ENCODE measurements at places on chromosomes 1 and 21.

- no peak for DNase-seq
These were observed 2.0 kb downstream of the EFHD2 start for GRCh38 chr1:15411593-15412137.

- DNase-seq = peak; percentile 88
These were observed 323.3 kb downstream of the RPS6KC1 start for GRCh38 chr1:213374369-213374768.

GRCh38 chr1:22641906-22642636 is 1.4 kb upstream of the C1QC start:
- DNase-seq = peak; percentile 95

GRCh38 chr1:58765441-58765840 is 18.4 kb downstream of the JUN start:
- no peak for DNase-seq

GRCh38 chr1:245133995-245134715 is 20.6 kb upstream of the KIF26B start:
- peak; percentile 43 for DNase-seq

GRCh38 chr1:192158181-192158580 is at the start of gene RGS18:
Gene RGS18, plus strand, starts transcription at chr1:192158462. Its CDS starts 176 bp downstream, at chr1:192158638.
- no peak for DNase-seq

DNA sequence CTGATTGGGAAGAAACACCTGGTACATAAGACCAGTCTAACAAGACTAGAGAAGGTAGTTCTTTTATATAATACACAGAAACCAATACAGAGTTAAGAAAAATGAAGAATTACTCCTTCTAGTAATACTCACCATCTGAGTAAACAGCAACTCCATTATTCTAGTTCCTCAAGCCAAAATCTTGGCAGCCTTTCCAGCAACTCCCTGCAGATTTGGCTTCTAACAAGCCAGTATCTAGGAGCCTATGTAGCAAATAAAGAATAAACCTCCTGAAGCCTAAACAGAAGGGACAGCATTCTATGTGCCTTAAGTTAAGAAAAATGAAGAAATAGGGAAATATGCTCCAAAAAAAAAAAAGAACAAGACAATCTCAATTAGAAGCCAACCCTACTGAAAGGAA is 24.5 kb downstream of the ERO1B start:
- no peak for DNase-seq

DNA sequence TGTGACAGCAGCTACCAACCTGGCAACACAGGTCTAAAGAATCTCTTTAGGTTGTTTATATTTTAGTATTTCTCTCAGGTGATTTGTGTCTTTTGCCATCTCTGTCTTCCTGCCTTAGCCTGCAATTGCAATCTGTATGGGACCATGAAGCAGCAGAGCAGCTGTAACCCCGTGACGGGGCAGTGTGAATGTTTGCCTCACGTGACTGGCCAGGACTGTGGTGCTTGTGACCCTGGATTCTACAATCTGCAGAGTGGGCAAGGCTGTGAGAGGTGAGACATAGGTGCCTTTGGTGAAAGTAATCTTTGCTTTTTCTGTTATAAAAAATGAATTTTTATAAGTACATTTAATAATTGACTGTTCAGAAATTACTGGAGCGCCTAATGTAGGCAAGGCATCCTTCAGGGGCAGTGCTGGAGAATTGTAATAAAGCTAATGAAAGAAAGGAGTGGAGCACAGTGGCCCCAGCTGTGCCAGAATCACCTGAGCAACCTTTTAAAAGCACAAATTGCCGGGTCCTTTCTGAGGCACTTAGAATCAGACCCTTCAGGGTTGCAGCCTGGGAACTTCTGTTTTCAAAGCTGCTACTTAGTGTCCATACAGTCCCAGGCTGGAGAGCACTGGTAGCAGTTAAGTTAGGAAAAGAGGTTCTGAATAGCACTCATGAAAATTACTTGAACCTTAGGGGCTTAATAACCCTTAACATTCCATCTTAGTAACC is 60.6 kb upstream of the LAMC2 start:
- no peak for DNase-seq

DNA sequence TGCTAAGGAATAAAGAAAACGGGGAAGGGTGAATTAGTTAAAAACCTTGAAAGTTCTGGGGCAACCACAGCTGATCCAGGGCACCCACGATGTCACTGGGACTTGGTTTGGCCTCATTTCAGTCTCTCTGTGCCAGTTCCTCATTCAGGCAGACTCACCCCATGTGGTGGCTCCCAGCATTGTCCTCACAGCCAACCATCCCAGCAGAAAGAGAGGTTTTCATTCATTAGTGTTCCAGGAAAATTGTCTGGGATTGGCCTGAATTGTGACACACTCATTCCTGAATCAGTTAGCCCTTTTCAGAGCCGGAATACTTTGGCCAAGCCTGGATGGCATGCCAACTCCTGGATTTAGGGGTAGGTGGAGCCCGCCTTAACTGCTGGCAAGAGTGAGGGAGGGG is 367.7 kb downstream of the PRDM2 start:
- DNase-seq = no peak

DNA sequence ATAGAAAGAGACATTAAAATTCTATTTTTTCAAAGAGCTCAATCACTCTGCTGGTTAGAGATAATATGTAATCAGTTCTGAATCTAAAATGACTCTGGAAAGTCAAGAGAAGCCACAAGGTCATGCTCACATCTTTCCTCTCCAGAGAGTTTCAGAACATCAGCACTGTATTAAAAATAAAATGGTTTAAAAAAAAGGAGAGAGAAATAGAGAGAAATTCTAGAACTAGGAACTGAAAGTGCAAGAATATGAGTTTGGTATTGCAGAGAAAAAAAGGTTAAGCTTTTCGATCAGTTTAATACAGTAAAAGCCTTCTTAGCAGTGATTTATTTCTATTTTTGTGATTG is 44.0 kb upstream of the DIPK1A start:
- DNase-seq = no peak

- no peak for DNase-seq
These were observed 84.7 kb upstream of the CLDN14 start for GRCh38 chr21:36564647-36565046.

GRCh38 chr1:27416387-27417111 is 24.1 kb downstream of the GPR3 start:
- no peak for DNase-seq

DNA sequence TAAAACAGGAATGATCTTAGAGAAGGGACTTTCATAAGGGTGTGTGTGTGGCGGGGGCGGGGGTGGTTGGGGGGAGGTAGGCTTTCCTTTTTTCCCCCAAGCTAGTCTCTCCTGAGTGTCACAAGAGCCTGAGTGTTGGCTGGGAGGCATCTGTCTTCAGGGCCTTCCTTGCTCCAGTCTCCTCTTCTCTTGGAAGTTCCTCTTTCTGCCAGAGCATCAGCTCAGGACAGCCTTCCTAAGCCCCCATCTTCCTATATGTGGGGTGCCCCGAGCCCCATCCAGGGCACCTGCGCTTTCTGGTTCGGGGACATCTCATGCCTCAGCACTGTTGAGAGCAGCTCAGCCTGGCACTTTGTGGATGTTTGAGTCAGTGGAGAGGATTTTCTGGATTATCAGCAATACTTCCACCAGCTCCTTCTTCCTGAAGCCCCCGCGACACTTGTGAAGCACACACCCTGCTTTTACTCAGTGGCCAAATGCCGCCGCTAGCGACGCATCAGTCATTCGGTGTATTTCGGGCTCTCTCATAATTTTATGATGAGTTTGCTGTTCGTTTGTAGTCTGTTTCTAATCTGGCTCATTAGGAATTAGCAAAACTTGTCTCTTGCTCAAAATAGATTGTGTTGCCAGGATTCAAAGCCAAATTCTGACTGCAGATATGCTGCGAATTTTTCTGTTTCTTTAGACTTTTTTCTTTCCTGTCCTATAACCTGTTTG is 61.7 kb downstream of the GALNT2 start:
- DNase-seq = no peak

GRCh38 chr1:95118067-95118499 is 928 bp downstream of the TLCD4 start:
- DNase-seq = no peak

DNA sequence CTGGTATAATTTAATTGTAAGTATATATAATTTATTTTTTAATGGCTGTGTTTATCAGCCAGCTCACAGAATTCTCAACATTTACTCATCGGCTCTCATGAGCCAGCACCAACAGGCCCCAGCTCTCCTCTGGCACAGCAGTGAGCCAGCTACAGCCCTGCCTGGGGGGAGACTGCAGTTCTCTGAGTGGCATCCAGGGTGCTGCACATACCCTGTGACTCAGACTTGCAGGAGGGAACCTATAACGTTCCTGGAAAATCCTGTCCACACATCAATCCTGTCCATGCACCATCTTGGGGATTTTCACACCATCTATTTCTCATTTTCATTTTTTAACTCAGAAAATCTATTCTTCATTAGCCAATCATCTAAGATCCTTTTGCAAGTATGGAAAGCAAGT is 36.5 kb downstream of the FHAD1 start:
- DNase-seq = no peak

GRCh38 chr21:44867999-44868700 is 5.3 kb downstream of the PTTG1IP start:
- DNase-seq = peak; percentile 52

DNA sequence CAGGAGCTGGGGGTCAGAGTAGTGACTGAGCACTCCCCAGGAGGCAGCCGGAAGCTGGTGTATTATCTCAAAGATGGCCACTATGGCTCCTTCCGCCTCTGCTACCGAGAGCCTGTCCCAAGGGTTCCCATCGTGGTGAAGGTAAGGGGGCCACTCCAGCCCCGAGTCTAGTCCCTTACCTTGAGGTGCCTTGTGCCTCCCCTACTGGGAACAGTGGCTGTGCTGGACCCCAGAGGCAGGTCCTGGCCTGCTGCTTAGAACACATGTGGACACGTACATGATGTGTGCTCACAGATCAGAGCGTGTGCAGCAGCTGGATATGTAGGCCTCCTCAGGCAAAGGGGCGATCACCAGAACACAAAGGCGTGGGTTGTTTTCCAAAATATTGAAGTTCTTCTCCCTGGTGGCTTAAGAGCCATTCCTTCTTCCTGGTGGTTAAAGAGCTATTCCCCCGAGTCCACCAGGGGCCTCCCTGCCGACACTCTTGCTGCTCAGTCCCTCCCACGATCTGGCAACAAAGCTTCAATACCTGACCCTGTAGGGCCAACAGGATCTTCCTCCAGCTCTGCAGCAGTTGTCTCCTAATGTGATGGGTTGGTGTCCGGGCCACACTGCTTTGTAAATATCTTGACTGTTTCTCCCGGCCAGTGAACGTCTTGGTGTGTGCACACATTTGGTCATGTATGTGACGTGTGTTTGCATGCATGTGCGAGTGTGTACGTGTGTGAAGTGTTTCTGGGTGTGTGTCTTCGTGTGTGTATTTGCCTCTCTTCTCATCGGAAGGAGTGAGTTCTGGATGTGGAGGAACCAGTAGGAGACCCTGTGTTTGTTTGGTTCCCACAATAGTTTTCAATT is 68.4 kb upstream of the TINAGL1 start:
- DNase-seq = no peak

DNA sequence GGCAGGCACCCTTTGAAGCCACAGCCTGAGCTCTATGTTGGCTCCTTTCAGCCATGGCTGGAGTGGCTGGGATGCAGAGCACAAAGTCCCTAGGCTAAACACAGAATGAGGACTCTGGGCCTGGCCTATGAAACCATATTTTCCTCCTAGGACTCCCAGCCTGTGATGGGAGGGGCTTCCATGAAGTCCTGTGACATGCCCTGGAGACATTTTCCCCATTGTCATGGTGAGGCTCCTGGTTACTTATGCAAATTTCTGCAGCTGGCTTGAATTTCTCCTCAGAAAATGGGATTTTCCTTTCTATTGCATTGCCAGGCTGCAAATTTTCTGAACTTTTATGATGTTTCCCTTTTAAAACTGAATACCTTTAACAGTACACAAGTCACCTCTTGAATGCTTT is 61.3 kb downstream of the VCAM1 start:
- no peak for DNase-seq

DNA sequence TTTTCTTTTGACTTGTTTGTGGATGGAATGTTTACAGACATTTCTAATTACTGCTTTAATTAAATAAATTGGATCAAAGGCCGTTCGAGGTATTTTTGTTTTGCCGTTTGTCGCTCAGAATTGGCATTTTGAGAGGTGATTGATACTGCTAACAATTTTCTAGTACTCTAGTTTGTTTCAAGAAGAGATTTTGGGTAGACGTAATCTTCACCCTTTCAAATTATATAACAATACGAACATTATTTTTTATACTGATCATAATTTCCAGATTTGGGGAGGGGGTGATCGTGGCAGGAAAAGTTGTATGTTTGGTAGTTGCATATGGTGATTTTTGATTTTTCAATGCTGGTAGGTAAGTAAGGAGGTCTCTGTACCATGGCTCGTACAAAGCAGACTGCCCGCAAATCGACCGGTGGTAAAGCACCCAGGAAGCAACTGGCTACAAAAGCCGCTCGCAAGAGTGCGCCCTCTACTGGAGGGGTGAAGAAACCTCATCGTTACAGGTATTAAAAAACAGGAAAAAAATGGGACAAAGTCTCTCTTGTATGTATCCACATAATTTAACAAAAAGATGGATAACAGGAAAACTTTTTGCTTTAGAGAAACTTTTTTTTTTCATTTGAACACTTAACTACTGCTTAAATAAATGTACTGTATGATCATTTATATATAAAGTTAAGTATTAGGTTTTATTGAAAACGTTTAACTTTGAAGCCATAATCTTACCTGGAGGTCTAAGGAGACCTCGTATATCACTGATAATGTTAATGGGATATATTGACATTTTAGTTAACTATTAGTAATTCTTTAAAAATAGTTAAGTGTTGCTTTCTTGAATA is 1.7 kb downstream of the H3-3A start:
- no peak for DNase-seq

DNA sequence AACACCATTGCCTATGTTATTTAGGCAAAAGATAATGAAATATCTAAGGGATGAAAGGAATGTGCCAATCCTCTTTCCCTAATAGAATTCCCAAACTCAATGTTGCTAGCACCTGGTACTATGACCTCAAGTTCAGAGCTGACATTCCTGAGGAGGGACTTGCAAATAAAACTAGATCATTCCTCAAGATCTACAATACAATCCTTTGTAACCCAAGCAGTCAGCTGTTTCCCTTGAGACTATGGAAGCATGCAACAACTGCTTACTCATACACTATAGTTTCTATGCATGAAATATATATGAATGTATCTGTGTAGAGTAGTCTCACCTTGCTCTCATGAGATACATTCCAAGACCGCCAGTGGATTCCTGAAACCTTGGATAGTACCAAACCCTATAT is 65.0 kb downstream of the ABL2 start:
- no peak for DNase-seq

DNA sequence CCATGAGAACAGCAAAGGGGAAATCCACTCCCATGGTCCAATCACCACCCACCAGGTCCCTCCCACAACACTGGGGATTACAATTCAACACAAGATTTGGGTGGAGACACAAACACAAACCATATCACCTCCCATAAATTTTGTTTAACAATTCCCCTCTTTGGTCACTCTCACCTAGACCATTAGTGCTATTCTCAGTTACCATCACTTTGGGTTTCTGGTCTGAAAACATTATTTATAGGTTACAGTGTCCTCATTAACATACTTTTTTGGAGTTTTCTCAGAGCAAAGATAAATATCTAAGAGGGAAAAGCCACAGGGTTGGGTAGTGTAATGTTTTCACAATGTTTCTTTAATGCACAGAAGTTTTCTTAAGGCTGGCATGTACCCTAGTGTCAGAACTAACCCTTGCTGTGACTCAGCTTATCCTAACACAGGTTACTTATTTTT is 47.7 kb upstream of the DNAH14 start:
- no peak for DNase-seq

GRCh38 chr1:84062496-84062895 is 63.6 kb upstream of the TTLL7 start:
- DNase-seq = no peak

All from aorta (tissue), 5 donors.